Smooth muscle cell of the coronary artery (primary cell): ENCODE measurements at places on chromosomes 12 and 14. TPM values are rescaled to one million over a fixed set of nuclear protein-coding genes. Genes with fewer than 3 reads are reported as not detected.

AICDA gene
- 0.08 TPM in 1 of 2 replicates, not detected in the other for total RNA-seq

MIP gene
- not detected in 2 replicates for total RNA-seq

MLH3 gene
- 15.0 and 24.2 TPM in 2 replicates for total RNA-seq

NANOG gene
- total RNA-seq, result not detected in 2 replicates

TMEM132D gene
- total RNA-seq, result not detected in 2 replicates

SLC2A14 gene
- not detected in 2 replicates for total RNA-seq

SLC17A8 gene
- total RNA-seq, result not detected in 2 replicates

MYF6 gene
- total RNA-seq, result not detected in 2 replicates
